ENCODE measurements at places on chromosomes 5 and 9.
A peak's percentile ranks its signal among the peaks of the same experiment; 100 is the strongest.

- DNase-seq: no peak
These were observed 581.9 kb upstream of the BRINP1 start for GRCh38 chr9:119951090-119951489.

DNA sequence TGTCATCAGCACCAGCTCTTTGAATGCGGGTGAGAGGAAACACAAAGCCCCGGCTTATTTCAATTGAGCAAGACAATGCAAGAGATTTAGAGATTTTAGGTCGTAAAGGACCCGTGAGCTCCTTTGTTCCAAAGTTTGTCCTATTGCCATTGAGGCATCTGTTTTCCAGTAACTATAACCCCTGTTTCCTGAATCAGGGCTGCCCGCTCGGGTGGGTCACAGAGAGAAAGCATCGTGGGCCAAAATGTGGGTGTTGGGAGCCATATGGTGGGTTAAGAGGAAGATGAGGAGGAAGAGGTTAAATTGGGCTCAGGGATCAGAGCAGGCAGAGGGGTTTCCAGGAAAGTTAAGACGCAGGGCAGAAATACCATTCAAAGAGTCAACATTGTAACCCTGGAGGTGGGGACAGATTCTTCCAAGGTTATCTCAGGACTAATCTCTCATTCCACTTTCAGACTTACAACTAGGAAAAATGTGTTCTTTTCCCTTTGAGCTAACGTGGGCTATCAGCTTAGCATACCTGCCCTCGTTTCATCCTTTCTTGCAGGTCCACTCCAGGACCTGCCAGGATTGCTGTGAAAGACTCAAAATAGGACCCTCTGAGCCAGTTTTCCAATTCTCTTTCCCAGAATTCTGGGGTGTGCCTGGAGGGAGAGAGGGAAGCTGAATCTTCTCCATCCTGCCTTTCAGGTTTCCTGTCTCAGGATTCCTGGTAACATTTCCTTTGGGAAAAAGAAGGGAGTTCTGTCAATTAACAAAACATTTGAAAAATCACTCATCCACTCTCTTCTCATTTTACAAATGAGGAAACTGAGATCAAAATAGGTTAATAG is 95.5 kb upstream of the TAF11L2 start:
- no peak for DNase-seq

DNA sequence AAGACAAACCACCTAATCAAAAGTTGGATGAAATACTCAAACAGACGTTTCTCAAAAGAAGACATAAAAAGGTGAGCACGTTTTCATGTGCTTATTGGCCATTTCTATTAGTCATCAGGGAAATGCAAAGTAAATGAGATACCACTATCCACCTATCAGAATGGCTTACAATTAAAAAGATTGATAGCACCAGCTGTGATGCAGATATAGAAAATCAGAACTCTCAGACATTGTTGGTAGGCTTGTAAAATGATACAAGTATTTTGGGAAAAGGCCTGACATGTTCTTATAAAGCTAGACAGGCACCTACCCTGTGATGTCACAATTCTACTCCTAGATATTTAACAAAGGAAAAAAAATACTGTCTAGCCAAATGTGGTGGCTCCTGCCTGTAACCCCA is 44.0 kb upstream of the SLC30A5 start:
- no peak for DNase-seq

DNA sequence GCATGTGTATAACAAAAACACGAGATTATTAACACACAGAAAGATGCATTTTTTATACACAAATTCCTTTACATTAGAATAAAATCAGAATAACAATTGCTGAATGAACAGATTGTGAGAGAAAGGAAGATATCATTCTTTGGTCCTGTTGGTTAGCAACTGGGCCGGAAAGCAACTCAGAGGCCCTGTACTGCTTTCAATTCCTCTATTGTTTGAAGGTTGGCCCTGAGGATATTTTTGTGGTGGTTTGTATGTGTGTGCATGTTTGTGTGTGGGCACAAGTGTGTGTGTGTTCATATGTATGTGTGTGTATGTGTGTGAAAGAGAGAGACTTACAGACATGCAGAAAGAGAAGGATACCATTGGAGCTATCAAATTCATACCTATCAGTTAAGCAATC is 356.8 kb upstream of the DMAC1 start:
- DNase-seq: no peak

DNA sequence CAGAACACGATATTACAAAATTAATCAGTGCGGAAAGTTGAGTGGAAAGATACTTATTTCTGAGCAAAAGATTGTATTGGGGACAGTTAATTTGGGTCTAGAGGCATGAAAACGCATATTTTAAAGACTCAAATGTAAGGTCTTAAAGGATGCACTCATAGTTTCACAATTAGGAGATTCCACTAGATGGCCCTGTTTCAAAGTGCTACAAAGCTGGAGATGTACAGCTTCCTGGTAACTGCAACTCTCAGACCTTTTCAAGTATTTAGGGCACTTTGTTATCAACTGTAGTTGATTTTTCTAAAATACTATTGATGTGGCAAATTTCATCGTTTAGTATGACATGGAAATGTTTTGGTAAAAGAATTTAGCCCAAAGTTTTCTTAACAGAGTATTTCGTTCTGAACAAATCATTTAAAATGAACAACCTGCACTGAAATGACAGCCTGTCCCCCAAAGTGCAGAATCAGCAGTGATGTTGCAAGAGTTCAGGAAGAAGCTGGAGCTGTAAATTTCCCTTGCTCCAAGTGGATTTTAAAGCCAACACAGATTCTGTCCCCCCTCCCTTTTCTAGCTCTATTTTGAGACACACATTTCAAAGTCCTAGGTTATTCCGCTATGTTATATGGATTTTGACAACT is 16.2 kb upstream of the NDUFB6 start:
- peak; percentile 88 for DNase-seq

- DNase-seq: no peak
These were observed 215.8 kb upstream of the DAB2 start for GRCh38 chr5:39640552-39640951.

DNA sequence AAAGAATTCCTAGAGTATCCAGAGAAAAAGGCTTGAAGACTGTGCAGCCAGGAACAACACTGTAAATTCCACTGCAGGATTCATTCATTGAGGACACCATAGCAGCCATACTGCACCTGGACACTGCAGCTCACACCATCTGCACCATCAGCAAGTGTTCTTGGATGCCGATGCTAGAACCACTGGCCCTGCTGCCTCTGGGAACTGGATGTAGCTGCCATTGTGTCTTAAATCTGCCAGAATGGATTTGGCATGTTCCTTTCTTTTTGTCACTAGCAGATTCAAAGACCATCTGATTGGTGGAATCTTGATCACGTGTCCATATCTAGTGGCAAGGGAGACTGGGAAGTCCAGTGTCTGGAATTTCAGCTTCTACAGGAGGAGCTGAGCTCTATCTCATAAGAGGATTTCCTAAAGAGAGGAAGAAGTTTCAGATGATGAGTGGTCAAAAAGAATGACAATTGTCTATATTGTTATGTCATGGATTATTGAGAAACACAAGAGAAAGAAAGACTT is 278.3 kb upstream of the ANKRD55 start:
- DNase-seq: no peak

DNA sequence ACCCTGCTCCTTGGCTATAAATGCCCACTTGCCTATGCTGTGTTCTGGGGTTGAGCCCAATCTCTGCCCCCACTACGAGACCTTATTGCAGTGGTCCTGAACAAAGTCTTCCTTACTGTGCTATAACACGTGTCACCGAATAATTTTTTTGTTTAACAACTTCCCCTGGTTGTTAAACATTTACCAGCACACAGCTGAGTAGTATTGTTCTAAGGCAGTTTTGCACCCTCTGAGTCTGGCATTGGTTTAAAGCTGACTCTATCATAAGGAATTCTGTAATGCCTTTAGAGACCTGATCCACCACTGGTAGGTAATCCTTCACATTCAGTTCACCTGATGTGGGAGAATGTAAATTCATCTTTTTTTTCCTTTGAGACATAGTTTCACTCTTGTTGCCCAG is 25.6 kb upstream of the ANKRD31 start:
- DNase-seq: no peak

DNA sequence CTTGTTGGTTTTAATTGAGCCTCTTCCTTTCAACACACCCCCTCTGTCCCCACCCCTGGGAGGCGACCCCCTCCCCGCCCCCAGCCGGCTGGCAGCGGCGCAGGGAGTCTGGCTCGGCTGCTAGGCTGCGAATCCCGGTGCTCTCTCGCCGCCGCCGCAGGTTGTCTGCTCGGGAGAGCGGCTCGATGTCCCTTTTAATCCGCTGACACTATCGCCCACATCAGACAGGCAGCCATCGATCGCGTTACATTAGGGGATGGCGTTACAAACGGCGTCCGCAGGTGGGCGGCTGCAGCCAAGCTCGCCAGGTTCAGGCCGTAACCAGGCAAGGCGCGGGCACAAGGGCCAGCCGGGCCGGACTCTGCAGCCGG is 1.3 kb downstream of the NR2F1-AS1 start:
- DNase-seq: peak; percentile 42

DNA sequence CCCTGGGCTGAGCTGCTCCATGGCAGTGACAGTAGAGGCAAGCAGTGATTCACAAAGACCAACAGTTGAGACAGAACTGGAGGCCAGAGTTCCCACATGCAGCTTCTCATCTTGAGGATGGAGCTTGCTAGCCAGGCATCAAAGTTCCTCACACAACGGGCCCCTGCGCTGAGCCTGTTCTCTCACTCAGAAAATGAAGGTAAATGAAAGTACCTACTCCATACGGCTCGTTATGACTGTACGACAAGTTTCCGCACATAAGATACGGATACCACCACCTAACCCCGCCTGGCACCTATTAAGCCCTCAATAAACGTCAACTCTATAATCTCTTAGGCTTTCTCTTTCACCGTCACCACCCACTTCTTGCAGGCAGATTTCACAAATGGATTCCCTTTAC is 12.9 kb downstream of the NOL6 start:
- DNase-seq: no peak

- DNase-seq: peak; percentile 52
These were observed 481.1 kb upstream of the ZNF608 start for GRCh38 chr5:125227333-125228095.

- no peak for DNase-seq
These were observed 27.0 kb downstream of the AQP7 start for GRCh38 chr9:33375238-33375840.

Measured in Kasumi-1 (cell line).